Progenitor cell of endocrine pancreas (in vitro differentiated cells): ENCODE measurements at places on chromosomes 2 and 18.
A peak's percentile ranks its signal among the peaks of the same experiment; 100 is the strongest.

- DNase-seq, result no peak
Observed at GRCh38 chr2:108633409-108633808, 85.9 kb upstream of the RANBP2 start.

- no peak for DNase-seq
Observed at GRCh38 chr18:8525692-8526091, 83.5 kb upstream of the RAB12 start.

GRCh38 chr2:43191947-43192516, 34.4 kb downstream of the ZFP36L2 start:
- no peak for DNase-seq

GRCh38 chr2:10222-10875, 36.0 kb downstream of the FAM110C start:
- no peak for DNase-seq

- no peak for DNase-seq
Observed at GRCh38 chr2:100621371-100621951, 58.7 kb downstream of the PDCL3 start.

DNA sequence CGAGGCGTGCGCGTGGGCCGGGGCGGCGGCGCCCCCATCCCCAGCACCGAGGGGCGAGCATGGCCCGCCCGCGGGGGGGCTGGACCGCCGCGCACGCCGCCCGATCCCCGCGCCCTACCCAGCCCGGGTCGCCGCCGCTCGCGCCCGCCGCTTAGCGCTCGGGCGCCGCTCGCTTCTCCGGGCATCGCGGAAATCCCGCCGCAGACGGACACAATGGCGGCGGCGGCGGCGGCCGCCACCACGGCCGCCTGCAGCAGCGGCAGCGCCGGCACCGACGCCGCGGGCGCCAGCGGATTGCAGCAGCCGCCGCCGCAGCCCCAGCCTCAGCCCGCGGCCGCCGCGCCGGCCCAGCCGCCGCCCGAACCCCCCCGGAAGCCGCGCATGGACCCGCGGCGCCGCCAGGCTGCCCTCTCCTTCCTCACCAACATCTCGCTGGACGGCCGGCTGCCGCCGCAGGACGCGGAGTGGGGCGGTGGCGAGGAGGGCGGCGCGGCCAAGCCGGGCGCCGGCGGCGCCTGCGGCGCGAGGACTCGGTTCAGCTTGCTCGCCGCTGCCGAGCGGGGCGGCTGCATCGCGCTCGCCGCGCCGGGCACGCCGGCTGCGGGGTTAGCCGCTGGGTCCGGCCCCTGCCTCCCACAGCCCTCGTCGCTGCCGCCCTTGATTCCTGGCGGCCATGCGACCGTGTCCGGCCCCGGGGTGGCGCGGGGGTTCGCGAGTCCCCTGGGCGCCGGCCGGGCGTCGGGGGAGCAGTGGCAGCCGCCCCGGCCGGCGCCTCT, 453 bp downstream of the CABLES1 start:
- peak; percentile 37 for DNase-seq

- DNase-seq, result no peak
Observed at GRCh38 chr2:181946444-181947127, 39.1 kb upstream of the PPP1R1C start.

GRCh38 chr2:12107939-12108338, 361.5 kb downstream of the LPIN1 start:
- DNase-seq, result no peak
